Hindlimb muscle (tissue), 1 donor: ENCODE measurements at places on chromosomes 6 and 20.

GRCh38 chr6:108739496-108740330 is 108.5 kb upstream of the ARMC2 start:
- DNase-seq: no peak

DNA sequence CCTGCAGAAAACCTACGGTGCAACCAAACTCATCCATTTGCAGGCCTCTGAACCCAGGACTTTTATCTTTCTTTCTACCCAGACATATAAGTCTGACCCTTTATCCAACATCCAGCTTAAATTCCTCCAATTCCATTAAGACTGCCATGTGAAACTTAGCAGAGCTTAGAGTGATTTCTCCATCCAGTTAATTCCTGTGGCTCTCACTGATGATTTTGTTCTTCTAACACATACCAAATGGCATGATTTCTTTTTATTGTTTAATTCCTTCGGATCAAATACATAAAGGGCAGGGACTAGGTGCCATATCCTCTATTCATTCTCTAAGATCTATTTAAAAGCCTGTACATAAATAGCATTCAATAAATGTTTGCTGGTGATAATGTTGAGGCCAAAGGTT is 92.9 kb downstream of the TASP1 start:
- no peak for DNase-seq

DNA sequence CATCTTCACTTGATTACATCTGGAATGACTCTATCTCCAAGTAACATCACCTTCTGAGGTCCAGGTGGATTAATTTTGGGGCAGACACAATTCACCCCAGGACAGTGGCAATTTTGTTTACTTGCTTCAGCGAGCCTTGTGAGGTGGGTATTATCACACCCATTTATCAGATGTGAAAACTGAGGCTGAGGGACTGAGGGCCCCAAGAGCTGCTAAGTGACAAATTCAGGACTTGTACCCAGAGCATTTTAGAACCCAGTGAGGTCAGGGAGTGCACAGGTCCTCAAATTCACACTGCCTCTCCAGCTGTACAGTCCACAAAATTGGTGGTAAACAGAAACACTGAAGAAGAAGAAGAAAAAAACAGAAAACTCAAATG is 125.2 kb upstream of the PMEPA1 start:
- no peak for DNase-seq

GRCh38 chr20:15976047-15976736 is 597.1 kb downstream of the KIF16B start:
- no peak for DNase-seq

- DNase-seq: no peak
Observed at GRCh38 chr6:127494240-127494767, 24.8 kb downstream of the MTCL3 start.
